Femur (tissue), 1 donor: ENCODE measurements at places on chromosomes 11 and 22.

GRCh38 chr11:68978931-68979594 is 1.7 kb downstream of the MRGPRD start:
- peak; percentile 65 for DNase-seq

DNA sequence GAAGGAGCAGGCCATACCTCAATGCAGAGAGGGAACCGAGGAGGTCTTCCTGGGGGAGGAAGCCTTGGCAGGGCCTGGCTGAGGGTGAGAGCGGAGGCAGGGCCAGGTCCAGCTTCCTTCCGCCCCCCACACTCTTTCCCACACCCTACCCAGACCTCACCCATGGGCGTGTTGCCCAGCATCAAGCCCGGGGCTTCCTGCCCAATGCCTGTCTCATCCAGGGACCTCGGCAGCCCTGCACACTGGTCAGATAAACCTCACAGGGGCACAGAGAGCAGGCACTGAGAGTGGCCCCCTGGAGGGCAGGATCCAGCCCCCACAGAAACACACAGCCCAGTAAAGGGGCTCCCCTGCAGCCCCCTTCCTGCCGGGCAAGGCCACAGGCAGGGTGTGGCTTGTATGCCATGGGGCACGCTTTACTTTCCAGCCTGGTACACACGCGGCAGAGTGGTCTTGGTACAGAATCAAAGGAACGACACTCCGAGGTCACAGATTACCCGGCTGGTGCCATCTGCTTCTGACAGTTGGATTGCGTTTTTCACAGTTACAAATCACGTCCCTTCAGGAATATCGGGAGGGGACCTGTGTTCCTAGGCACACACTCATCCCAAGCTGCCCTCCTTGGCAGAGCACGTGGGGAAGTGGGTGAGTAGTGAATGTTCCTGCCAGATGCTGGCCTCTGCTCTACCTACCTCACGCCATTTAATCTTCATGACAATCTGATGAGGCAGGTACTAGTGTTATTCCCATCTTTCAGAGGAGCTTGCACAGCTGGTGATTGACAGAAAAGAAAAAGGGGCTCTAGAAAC is 20.0 kb upstream of the CD5 start:
- no peak for DNase-seq

GRCh38 chr11:123904932-123905331 is 3.0 kb downstream of the OR8D4 start:
- DNase-seq = no peak

- DNase-seq = no peak
Measured at GRCh38 chr11:12777208-12777874, 103.1 kb downstream of the TEAD1 start.

- DNase-seq = peak; percentile 67
Measured at GRCh38 chr11:45079943-45080719, 66.3 kb upstream of the PRDM11 start.

DNA sequence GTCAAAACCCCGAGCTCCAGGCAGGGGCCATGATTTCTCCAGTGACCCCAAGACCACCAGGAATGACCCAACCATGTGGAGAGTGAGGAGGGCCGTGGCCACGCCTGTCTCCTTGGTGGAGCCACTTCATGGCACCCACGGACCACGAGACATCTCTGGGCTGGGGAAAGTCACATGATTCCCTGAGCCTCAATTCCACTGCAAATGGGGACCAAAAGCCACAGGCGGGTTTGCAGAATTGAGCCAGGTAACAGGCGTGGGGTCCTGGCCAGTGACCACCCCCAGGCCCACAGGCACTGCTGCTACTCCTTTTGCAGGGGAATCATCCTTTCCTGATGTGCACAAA is 178.9 kb downstream of the CTTN start:
- no peak for DNase-seq

DNA sequence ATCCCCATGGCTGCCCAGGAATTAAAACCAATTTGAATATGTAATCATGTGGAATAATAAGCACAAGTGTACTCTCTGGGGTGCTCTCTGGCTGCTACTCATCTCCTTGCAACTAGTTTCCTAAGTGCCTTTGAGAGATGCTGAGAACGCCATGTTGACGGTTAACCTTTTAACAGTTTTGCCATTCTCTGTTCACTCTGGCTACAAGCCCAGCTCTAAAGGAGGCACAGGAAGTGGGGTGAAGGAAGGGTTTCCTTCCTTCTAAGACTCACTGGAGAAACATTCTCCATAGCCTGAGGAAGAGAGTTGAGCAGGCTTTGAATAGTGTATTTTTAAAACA is 122.0 kb upstream of the ZC3H12C start:
- peak; percentile 40 for DNase-seq

GRCh38 chr22:49264696-49265095 is 563.0 kb downstream of the BRD1 start:
- no peak for DNase-seq

- peak; percentile 78 for DNase-seq
Measured at GRCh38 chr11:69636512-69637197, 4.3 kb upstream of the CCND1 start.
